ENCODE measurements at places on chromosomes 12 and 14.

DNA sequence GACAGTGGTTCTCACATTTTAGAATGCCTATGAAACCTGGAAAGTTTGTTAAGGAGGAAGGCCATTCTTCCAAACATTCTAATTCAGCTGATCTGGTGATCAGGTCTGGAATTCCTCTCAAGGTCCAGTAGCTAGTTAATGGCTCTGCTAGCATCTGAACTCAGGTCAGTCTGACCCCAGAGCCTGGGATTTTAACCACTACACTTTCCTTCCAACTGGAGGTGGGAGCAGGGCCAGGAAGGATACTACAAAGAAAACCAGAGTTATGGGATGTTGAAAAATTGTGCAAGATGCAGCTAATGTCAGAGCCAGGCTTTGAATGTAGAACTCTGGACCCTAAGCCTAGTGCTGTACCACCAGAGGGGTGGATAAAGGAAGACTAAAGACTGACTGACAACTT lies 73.6 kb upstream of the NID2 start:
- no peak for DNase-seq

DNA sequence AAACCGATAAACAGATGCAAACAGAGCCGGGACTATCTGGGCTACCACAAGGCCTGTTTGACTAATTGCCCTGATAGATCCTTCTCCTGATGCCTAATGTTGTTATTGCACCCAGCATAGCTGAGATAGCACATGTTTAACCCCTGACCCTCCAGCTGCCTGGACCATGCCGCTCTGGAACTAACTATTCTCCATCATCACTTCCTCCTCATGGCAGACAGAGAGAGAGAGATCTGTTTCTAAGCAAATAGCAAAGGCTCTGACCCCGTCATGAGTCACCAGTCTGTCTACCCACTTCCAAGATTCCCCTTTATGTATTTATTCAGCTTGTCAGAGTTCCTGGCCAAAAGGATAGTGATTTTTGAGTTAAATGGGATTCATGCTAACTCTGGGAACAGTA lies 58.2 kb upstream of the FLRT2 start:
- DNase-seq, result peak; percentile 49

DNA sequence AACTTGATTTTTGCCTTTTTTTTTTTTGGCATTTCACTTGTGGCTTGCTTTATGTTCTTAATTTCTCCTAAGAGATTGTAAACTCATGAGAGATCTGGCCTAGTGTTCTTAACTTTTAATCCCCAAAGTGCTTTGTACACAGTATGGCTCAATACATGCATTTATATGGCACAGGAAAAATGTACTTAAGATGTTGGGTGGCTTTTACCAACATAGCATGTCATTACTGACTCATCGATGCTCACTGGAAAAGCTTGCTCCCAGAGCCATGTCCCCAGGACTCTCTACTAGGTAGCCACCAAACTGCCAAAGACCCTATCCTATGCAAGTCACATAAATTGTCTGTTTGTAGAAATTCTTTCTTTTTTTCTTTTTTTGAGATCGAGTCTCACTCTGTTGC lies 13.1 kb upstream of the SMCO3 start:
- DNase-seq, result no peak

DNA sequence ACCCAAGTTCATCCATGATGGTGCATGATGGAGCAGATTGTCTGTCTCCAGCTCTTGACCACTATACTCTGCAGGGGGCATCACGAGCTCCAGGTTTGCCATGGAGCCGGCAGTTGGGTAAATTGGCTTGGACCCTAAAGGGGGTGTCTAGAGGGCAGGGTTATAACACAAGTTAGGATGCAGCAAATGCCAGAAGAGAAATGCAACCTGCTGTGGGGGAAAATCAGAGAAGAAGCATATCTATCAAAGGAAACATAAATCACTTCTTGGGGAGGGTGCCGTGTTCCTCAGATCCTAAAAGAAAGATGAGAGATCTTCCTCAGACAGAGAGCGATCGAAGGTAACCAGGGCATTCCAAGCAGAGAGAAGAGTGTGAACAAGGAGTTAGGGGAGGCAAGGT lies 334.9 kb downstream of the C12orf75 start:
- no peak for DNase-seq

- DNase-seq, result no peak
These were observed 11.5 kb downstream of the FLVCR2 start for GRCh38 chr14:75589931-75590330.

- peak; percentile 55 for DNase-seq
These were observed 12.2 kb upstream of the TUBA1A start for GRCh38 chr12:49200919-49201594.

- no peak for DNase-seq
These were observed 50.2 kb upstream of the CCND2 start for GRCh38 chr12:4223273-4223845.

DNA sequence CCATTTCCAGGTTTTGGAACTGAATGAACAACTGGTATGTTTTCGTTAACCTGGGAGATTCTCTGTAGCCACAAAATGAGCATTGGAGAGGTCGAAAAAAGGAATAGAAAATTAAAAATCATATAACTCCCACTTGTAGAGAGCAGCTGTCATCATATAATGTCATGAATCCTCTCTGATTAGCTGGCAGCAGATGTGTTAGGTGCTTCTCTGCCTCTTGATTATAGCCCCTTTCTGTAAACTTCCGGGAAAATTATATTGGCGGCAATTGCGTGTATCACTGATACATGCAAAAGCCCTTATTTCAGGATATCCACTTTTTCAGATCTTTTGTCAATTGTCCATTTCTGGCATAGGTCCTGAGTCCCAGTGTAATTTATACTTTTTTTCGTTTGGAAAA lies 31.7 kb downstream of the FGD4 start:
- no peak for DNase-seq

- peak; percentile 59 for DNase-seq
These were observed 116.8 kb upstream of the SLC38A4 start for GRCh38 chr12:46942579-46942978.

- no peak for DNase-seq
These were observed 133.7 kb downstream of the GLT1D1 start for GRCh38 chr12:128986957-128987356.

DNA sequence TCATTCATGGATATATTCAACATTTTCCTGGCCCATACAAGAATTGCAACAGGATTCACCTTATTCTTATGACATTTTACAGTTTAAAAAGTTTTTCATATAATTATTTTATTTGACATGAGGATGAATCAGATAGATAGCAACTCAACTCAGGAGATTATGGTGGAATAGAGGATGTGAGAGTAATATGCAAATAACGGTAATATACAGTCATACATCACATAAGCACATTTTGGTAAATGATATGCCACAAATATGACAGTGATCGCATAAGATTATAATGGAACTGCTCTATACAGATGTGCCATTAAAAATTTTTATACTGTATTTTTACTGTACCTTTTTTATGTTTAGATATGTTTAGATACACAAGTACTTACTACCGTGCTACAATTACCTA lies 24.1 kb upstream of the CRADD start:
- DNase-seq, result no peak

DNA sequence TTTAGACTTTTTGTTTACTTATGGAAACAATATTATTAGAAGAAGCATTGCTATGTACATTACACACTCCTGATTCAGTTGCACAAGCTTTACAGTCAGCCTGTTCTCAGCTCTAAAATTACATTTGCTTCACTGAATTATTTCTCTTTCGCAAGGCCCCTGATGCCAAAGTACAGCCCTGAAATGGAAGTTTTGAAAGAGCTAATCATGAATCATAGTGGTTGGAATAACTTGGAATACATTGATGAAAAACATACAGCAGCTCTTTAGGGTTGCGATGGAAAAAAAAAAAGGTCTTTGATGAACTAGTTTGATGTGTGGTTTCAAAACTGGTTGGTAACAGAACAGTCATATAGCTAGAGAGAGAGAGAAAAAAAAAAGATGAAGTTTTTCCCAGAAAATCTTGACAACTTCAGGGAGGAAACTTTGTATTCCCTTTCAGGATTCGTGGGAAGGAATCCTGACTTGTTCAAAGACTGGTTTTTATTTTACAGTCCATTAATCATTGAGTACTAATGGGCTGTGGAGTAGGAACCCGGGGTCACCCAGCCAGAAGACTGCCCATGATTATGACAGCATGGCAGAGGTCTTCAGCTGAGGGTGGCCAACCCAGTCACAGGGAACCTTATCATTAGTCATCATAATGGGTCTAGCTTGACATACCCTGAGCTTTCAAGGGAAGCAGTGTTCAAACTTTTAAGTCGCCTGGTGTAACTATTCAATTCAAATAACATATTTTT lies 460.1 kb downstream of the NAV3 start:
- DNase-seq, result peak; percentile 46

- no peak for DNase-seq
These were observed 181.6 kb upstream of the GZMB start for GRCh38 chr14:24815543-24815942.

GRCh38 chr14:73851000-73851399 lies 631 bp upstream of the PTGR2 start:
- peak; percentile 64 for DNase-seq

- DNase-seq, result no peak
These were observed 26.5 kb downstream of the IL26 start for GRCh38 chr12:68199127-68199526.

DNA sequence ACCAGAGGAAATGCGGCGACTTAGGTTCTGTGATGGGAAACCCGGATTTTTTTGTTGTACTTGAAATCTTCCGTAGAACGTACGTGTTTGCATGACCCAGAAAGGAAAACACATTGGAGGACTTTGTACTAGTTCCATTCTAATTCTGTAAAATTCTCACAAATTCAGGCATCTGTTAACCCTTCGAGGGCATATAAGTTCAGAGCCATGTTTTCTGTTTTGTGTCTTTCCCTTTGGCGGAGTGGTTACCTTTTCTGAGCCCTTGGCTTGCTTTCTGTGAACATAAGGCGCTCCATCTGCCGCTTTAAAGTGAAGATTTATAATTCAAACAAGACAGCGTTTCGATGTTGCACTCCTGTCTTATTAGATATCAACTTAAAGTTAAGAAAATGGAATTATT lies 34.2 kb downstream of the BICD1 start:
- no peak for DNase-seq

- DNase-seq, result no peak
These were observed 463.1 kb downstream of the RAD51B start for GRCh38 chr14:68282479-68283377.

- DNase-seq, result no peak
These were observed 57.4 kb downstream of the IFNG start for GRCh38 chr12:68102163-68102562.

- DNase-seq, result no peak
These were observed 73.2 kb downstream of the FERMT2 start for GRCh38 chr14:52877628-52878027.

- DNase-seq, result no peak
These were observed 16.9 kb downstream of the LRRK2 start for GRCh38 chr12:40241741-40242140.

- no peak for DNase-seq
These were observed 119.2 kb downstream of the PDE3A start for GRCh38 chr12:20487519-20487918.

GRCh38 chr14:77638771-77639171 lies 22.3 kb upstream of the SPTLC2 start:
- DNase-seq, result peak; percentile 65

GRCh38 chr12:53093777-53094393 lies 3.6 kb upstream of the IGFBP6 start:
- no peak for DNase-seq

DNA sequence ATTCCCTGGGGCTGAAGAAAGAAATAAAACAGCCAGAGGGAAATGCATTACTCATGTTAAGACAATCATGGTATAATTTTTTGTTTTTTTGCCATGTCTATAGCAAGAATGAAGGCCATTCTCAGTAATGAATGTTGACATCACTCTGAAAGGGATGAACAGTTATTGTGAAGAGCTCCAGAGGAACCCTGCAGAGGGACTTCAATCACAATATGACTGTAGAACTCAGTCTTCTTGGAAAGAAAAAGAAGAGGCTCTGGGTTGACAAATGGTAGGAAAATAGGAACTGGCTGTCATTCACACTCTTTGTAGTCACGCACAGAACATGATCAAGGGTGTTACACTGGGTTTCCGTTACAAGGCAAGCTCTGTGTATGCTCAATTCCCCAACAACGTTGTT lies 73.8 kb upstream of the DACT1 start:
- DNase-seq, result no peak

DNA sequence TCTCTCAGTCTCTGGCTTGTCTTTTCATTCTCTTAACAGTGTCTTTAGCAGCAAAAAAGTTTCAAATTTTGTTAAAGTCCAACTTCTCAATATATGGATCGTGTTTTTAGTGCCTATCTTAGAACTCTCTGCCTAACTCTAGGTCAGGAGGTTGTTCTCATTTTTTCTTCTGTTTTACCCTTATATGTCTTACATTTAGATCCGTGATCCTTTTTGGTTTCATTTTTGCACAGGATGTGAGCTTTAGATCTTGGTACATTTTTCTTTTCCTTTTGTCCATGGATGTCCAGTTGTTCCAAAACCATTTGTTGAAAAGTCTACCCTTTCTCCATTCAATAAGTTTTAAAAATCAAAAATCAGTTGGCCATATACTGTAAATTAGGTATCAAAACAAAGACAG lies 6.8 kb downstream of the VRK1 start:
- DNase-seq, result no peak

- no peak for DNase-seq
These were observed 54.3 kb downstream of the DENND5B start for GRCh38 chr12:31536672-31537071.

- DNase-seq, result no peak
These were observed 199.6 kb downstream of the BCL11B start for GRCh38 chr14:99072433-99072832.

DNA sequence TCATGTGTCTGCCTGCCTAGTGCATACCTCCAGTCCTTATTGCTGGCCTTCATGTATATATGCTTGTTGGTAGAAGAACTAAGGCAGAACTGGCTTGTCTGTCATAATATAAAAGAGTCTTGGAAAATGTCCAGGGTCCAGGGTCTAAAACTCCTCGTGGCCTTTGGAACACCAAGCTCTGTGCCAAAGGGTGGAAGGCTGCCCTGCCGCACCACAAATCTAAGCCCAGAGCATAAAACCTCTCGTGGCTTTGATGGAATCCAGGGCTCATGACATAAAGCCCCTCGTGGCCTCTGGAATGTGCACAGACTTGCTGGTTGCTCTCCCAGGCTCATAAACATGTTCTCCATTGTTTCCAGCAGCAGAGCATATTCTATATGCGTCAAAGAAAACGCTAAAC lies 107.9 kb downstream of the BBS10 start:
- DNase-seq, result no peak

- no peak for DNase-seq
These were observed 411.2 kb downstream of the NPAS3 start for GRCh38 chr14:33349871-33350270.

GRCh38 chr14:72943876-72944430 lies 17.7 kb downstream of the DCAF4 start:
- DNase-seq, result no peak

DNA sequence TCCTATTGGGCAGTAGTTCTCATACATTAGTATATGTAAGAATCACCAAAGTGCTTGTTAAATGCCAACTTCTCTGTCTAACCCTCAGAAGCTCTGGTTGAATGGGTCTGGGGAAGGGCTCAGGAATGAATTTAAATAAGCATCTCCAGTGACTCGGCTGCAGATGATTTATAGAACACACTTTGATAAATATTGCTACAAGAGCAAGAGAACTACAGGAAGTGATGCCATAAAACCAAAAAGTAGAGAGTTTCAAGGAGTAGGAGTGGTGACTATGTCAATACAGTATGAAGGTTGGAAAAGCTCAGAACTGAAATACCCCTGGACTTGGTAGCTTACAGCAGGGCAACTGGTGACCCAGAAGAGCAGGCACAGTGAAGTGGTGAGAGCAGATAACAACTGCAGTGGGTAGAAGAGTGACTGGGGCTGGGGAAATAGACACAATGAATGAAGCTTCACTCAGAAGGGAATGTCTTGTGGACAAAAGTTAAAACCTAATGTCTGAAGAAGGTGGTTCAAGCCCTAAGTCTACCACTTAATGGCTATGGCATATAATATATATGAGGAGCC lies 8.0 kb upstream of the PLEKHA5 start:
- no peak for DNase-seq

All from RWPE1 (cell line).